ENCODE measurements at places on chromosomes 13 and 19.

- DNase-seq, result no peak
Observed at GRCh38 chr19:17942181-17942580, 9.4 kb downstream of the CCDC124 start.

- no peak for DNase-seq
Observed at GRCh38 chr13:21673539-21673788, 2.6 kb downstream of the FGF9 start.

- no peak for DNase-seq
Observed at GRCh38 chr13:56317841-56318240, 822.9 kb upstream of the PRR20A start.

- peak; percentile 71 for DNase-seq
Observed at GRCh38 chr19:1590641-1591397, 1.8 kb downstream of the MBD3 start.

- no peak for DNase-seq
Observed at GRCh38 chr13:108877300-108877699, 247.9 kb downstream of the MYO16 start.

- DNase-seq, result no peak
Observed at GRCh38 chr19:40533508-40533907, 43.2 kb upstream of the SHKBP1 start.

GRCh38 chr19:17775991-17776803 is 18.7 kb upstream of the B3GNT3 start:
- no peak for DNase-seq

GRCh38 chr19:16375157-16375935 is 50.7 kb downstream of the KLF2 start:
- no peak for DNase-seq

GRCh38 chr13:83515268-83516015 is 366.8 kb downstream of the SLITRK1 start:
- no peak for DNase-seq

- peak; percentile 24 for DNase-seq
Observed at GRCh38 chr19:4012092-4012974, 4.8 kb downstream of the PIAS4 start.

DNA sequence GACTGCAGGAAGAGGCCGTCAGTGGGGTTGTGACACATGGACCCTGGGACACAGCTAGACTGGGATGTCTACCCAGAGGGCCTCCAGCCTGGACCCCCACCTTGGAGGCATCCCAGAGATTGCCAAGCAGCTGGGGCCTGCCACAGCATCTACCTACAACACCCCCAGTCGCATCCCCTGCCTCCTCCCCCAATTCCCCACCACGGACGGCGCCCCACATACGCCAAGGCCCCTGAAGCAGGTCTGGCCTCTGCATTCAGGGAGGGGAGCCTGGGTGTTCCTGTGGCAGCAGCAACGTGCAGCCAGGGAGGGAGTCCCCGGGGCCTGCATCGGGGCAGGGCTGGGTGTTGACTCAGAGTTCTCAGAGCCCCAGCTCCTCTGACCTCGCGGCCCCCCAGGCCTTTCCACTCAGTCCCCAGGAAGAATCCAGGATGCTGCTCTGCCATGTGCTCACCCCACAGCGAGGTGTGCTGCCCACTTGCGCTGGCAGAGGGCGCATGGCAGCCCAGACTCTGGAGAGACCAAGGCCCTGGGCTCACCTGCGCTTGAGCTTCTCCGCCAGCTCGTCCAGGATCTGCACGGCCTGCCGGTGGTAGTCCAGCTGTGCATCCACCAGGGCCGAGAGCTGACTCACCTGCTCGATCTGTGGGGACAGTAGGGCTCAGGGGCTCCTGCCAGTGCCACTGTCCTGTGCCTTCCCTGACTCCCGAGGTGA is 19.6 kb downstream of the MPND start:
- DNase-seq, result peak; percentile 66

DNA sequence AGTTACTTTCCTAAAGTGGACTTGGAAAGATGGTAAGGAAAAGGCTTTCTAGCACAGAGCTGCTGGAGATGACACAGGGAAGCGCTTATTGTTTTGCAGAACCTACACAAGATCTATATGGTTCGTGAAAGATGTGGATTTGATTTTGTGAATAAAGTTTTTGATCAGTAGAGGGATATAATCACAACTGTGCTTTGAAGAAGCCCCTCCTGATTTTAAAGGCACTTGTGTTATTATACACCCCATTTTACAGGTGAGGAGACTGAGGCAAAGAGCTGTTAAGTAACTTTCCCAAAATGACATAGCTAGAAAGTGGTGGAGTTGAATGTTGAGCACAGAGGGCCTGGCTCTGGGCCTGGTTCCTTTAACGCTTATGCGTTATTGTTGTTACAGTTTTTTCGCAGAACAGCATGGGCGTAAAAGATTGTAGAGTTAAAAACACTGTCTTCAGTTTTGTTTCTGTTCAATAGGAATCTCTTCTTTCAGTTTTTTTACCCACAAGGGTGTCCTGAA is 1.4 kb downstream of the TDRD3 start:
- no peak for DNase-seq

GRCh38 chr19:28960586-28960985 is 252.4 kb downstream of the UQCRFS1 start:
- no peak for DNase-seq

- DNase-seq, result no peak
Observed at GRCh38 chr19:33408538-33409434, 35.3 kb downstream of the CEBPG start.

DNA sequence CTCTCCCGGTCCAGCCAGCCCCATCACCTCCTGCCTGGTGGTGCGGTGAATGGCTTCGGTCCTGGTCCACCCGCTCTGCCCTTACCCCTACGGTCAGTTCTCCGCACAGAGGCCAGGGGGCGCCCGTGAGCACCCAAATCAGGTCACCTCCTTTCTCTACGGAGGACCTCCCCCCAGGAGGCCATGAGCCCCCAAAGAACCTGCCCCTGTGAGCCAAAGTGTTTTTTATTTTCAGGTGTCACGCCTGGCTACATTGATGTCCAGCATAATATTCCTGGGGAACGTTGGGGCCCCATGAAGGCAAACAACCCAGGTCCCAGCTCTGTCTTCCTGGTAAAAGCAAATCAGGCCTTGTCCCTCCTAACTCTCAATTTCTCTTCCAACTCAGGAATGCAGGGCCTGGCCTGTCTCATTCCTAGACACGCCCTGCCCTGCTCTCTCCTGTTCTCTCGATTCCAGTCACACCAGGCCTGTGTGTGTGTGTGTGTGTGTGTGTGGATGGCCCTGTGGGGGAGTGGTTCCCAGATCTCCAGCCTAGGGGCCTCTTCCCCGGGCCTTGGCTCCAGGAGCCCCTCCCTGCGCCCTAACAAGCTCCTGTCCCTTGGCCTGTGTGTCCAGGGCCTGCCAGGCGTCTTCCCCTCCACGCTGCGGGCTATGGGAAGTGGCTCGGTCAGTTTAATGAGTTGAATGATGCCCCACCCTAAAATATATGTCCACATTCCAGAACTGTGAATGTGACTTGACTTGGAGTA is 9.7 kb upstream of the GIPC1 start:
- peak; percentile 81 for DNase-seq

DNA sequence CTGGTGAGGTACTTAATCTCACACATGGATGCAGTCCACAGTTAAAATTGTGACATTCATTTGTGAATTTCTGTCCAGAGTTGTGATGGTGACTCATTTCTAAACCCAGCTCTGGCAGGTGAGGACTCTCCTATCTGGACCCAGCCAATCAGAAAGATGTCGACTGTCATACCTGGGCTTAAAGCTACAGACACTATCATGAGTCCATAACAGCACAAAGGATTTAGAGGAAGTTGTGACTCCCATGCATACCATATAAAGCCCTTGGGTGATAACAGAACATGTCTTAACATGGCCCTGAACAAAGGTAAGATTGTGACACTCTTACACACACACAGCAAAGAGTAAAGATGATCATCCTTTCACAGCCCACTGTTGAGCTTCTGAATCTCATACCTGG is 59.7 kb upstream of the ZNF724 start:
- DNase-seq, result no peak

- DNase-seq, result no peak
Observed at GRCh38 chr19:13275016-13275722, 125.0 kb downstream of the IER2 start.

GRCh38 chr19:45117167-45117594 is 24.2 kb downstream of the PPP1R37 start:
- DNase-seq, result no peak

GRCh38 chr19:6002591-6002990 is 24.7 kb upstream of the RANBP3 start:
- DNase-seq, result no peak

DNA sequence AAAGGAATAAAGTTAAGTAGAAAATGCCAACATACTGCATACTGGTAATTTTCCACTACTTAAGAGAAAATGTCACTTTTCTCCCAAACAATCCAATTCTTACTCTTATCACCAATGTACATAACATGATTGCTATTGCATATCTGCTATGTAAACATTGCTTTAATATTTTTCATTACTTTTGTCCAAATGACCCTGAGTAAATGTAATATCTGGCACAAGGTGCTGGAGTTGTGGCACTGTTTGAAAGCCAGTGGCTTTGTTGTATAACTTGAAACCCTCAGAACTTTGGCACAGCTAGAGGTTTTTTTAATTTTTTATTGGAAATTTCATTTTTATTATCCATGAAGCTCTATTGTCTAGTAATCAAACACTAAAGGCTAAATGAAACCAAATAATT is 45.7 kb upstream of the SPRY2 start:
- no peak for DNase-seq

DNA sequence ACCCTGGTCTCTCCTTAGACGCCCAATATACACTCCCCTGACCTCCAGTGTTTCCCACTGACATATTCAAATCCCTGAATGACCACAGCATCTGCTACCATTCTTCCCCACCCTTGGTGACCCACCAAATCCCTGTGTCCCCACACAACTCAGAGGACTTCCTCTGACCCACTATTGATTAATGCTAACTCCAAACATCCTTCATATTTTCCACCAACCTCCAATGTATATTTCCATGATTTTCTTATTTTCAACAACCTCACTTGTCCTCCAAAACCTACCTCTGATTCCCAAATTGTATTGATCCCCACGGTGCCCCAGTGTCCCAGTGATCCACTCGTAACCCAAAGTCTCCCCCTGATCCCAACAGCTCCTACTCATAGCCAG is 526 bp upstream of the DMWD start:
- DNase-seq, result no peak

DNA sequence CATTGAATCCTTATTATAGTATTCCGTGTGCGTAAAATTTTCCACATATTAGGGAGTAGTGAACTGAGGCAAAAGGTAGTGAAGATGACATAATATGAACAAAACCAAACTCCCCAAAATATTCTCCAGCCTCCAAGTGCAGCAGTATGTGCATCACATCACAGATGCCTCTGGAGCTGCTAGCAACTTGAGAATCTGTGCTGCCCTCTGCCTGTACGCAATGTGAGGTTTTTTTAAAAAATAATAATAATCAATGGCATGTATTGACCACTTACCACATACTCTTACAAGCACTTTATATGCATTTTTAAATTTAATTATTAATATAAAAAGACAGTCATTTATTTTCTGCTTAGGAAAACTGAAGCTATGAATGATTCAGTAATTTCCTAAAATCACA is 583.0 kb upstream of the SPRY2 start:
- DNase-seq, result no peak

Measured in D341Med (cell line).